ENCODE measurements at places on chromosomes 6 and 20.

- DNase-seq = no peak
Observed at GRCh38 chr6:170004585-170005210, 253.3 kb downstream of the ERMARD start.

- no peak for DNase-seq
Observed at GRCh38 chr20:24632581-24632980, 163.2 kb downstream of the SYNDIG1 start.

DNA sequence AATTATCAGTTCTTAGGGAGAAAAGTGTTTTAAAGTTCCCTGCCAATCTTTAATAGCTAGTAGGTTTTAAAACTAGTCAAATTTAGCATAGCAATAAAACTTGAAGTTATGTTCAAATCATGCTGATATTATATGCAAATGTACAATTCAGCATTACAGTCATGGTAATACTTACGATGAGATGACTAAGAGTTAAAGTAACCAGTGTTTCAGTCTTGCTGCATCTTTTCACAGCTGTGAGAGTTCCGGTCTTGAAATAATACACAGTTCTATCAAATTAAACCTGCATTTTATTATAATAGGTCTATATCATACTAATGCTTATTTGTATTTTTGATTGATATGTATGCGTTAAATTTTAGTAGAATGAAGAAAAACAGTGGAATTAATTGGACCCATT is 26.1 kb downstream of the POPDC3 start:
- no peak for DNase-seq

- DNase-seq = no peak
Observed at GRCh38 chr6:136550045-136550329, 235 bp downstream of the MAP7 start.

DNA sequence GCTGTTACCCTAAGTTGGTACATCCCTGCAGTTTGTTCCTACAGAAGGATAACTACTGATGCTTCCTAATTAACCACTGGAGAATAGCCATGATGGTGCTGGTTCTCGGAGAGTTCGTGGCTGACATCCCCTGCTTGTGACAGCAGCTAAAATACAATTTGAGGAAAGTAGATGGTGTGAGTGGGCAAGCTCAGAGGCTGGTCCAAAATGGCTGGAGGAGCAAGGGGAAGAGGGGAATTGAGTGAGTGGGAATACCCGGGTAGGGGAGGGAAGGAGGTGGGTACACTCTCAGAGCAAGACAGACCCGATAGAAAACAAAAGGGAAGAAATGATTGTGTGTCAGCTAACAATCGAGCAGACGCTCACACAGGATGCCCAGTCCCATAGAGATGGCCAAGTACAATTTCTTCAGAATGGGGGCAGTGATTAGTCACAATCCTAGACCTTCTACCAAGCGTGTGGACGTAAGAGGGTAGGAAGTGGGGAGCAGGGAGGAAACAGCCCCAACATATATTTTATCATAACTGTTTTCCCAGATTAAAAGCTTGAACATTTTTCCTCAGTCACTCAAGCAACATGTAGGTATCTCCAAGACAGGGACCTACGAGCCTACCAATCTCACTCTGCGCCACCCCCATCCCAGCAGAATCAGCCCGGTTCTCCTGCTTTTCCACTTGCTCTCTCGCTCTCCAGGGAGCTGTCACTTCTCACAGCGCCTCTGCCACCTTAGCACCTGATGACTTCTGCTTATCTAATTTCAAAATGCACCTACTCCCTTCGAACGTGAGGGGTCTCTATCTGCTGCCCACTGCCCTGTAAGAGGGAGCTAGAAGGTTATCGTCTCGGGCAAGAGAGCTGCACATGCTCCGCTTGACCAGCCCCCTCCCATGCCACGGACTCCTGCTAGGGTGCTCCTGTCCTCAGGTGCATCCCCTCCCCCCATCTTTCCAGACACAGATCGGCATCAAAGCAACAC is 26.2 kb downstream of the RIPOR2 start:
- DNase-seq = no peak

GRCh38 chr6:110334423-110335180 is 23.5 kb downstream of the METTL24 start:
- DNase-seq = no peak

DNA sequence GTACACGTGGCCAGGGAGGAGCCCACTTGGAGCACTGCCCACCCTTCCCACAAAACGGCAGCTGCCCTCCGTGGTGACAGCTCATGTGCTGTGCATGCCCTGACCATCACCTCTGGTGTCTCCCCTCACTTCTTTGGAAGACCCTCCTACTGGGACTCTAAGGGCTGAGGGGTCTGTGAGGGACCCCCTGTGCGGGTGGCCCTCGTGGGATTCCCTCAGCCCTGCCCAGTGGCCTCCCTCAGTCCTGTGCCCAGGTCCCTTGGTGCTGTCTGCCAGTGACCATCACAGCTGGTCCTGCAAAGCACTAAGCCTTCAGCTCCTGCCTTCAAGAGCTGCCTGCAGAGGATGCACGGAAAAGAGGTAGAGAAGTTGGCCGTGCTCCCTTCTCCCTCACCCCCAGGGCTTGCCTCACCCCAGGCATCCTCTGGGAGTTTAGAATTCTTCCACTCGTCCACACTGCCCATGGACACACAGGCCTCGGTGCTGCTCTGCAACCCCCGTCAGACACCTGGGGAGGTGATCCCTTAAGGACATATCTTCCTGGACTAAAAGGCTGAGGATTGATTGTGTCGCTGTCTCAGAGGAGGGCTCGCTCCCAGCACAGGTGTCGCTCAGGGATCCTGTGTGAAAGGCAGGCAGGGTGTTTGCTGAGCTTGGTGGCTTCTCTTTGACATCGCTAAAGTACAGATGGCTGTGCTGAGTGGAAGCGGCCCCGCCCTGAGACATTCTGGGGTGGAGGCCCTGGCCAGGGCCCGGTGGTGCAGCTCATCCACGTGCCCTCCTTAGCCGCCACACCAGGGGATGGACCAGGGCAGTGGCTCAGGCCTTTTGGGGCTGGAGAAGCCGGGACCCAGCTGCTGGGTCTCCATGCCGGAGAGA is 119.5 kb upstream of the FRMD1 start:
- DNase-seq = no peak

DNA sequence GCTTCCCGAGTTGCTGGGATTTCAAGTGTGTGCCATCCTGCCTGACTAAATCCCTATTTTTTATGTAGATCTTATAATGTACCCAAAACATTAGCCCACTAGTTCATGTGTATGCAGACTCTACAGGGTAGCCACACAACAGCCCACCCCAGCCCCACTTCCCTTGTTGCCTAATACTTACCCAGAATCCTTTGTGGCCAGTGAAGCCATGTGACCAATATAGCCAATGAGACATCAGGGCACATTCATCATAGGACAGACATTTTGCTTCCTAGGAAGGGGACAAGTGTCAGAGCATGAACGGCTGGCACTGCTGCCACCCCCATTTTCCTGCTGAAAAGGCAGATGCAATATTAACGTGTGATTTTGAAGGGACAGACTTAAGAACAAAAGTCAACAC is 36.0 kb upstream of the TCP11 start:
- DNase-seq = no peak

GRCh38 chr6:54185885-54186284 is 74.6 kb downstream of the MLIP start:
- DNase-seq = no peak

GRCh38 chr6:120938876-120939472 is 395.3 kb downstream of the TBC1D32 start:
- DNase-seq = no peak

GRCh38 chr20:50339466-50339901 is 148.9 kb downstream of the CEBPB start:
- no peak for DNase-seq
